Cortex of kidney (tissue), 1 donor: ENCODE measurements at places on chromosomes 3 and 15.

- no peak for DNase-seq
Measured at GRCh38 chr3:11799791-11800190, 46.9 kb downstream of the TAMM41 start.

DNA sequence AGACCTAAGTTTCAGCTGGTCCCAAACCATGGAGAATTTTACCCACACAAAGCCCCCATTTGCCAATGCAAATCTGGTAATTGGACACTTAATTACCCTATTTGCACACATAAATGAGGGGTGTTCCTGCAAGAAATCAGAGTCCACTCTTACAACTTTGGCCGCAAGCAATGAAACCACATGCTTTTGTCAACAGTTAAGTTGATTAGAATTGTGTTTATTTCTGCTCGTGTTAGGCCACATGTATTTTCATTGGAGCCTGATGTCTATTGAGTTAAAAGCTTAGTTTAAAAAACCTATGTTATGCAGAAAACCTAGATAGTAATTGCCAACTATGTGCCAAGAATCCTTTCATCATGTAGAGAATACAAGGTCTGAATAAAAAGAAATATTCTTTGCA, 153.8 kb upstream of the CMC1 start:
- DNase-seq: no peak

DNA sequence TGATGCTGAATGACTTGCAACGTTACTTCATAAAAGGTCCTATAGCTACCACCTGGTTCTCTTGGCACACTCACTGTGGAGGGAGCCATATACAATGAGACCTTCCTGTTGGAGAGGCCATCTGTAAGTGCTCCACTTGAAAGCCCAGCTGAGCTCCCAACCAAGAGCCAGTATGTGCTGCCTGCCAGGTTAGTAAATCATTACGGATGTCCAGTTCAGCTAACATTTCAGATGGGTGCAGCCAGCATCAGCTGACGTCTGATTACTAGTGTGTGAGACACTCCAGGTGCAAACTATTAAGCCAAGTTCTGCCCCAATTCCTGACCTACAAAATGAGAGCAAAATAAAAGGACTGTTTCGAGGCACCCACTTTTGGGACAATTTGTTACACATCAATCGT, 274.4 kb upstream of the ROBO2 start:
- no peak for DNase-seq

GRCh38 chr15:80787316-80787715, 8.1 kb downstream of the CEMIP start:
- no peak for DNase-seq

GRCh38 chr3:50674349-50675178, at the start of gene DOCK3:
Gene DOCK3, plus strand, starts transcription at chr3:50674927. Its CDS starts 337 bp downstream, at chr3:50675264.
- DNase-seq: no peak

DNA sequence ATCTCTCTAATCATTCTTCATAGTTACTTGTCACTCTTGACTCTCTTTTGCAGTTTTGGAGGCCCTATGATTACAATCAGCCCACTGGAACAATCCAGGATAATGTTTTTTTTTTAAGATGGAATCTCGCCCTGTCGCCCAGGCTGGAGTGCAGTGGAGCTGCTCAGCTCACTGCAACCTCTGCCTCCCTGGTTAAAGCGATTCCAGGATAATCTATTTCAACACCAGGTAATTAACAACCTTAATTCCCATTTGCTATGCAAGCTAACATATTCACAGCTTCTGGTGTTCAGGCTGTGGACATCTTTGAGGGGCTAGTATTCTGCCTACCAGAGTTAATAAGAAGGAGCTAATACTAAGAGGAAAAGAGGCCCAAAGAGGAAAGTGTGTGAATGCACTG, 1.1 kb upstream of the BLOC1S6 start:
- DNase-seq: no peak

GRCh38 chr3:42490243-42490642, 12.2 kb upstream of the VIPR1 start:
- DNase-seq: no peak

GRCh38 chr3:53579636-53580035, 85.2 kb downstream of the CACNA1D start:
- DNase-seq: no peak

- no peak for DNase-seq
Measured at GRCh38 chr15:99504071-99504822, 61.5 kb upstream of the MEF2A start.

DNA sequence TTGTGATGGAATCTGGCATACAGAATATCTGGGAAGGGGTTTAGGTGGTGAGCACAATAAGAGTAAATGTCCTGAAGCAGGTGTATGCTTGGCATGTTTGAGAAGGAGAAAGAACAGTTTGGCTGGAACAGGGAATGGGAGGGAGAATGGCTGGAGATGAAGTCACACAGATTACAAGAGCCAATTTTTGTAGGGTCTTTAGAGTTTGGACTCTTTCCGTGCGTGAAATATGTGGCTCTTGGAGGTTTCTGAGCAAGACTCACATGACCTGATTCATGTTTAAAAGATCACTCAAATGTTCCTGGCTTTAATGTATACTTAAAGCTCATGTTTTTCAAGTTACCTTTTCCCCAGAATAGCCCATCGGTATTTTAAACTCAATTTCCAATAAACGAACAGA, 32.8 kb downstream of the SPRED1 start:
- no peak for DNase-seq

DNA sequence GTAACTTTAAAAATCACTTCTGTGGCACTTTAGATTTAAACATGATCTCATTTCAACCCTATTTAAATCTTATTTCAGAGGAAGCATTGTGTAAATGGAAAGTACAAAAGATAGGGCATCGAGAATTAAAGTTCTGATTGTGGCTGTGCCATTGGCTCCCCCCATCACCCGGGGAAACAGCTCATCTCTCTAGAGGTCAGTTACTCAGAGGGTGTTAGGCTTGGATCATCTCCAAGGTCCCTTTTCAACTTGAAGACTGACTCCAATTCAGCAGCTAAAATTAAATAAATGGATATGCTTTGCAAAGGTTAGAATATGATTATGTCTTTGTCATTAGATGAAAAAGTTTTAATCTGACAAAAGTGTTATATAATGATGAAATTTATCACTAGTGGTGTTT, 20.1 kb downstream of the CADM2 start:
- DNase-seq: no peak

DNA sequence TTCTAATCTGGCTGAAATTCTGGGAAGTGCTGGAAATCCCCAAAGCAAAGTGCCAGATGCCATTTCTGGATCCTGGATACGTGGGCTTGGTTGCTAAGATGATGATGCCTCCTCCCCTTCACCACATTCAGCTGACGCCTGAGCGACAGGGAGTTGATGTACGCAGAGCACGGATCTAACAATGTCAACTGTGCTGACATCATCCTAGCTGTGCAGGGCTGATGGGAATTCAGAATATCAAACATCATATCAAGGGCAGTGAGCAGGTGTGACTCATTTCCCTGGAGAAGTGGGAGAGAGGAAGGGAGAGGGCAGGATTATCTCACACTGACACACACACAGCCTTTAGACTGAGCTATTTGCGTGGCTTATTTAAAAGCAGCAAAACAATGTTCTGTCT, 92.6 kb upstream of the ZBTB20 start:
- no peak for DNase-seq

DNA sequence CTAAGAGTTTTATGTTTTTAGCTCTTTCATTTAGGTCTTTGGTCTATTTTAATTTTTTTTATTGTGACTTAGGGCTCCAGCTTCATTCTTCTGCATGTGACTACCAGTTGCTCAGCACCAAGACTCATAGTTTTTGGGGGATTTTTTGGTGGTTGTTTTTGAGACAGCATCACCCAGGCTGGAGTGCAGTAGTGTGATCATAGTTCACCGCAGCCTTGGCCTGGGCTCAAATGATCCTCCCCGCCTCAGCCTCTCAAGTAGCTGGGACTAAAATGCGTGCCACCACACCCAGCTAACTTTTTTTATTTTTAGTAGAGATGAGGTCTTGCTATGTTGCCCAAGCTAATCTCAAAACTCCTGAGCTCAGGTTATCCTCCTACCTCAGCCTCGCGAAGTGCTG, 19.4 kb downstream of the CDV3 start:
- no peak for DNase-seq

- DNase-seq: no peak
Measured at GRCh38 chr3:111913163-111913763, 54.2 kb downstream of the PHLDB2 start.

- no peak for DNase-seq
Measured at GRCh38 chr15:77066971-77067690, 3.8 kb downstream of the TSPAN3 start.

GRCh38 chr3:51123531-51123930, 261.6 kb upstream of the MANF start:
- no peak for DNase-seq

- no peak for DNase-seq
Measured at GRCh38 chr15:94970802-94971201, 739.4 kb downstream of the MCTP2 start.

GRCh38 chr3:177196008-177196455, 1.2 kb downstream of the TBL1XR1 start:
- no peak for DNase-seq

- no peak for DNase-seq
Measured at GRCh38 chr3:47515100-47515499, 1.6 kb upstream of the ELP6 start.

GRCh38 chr3:147538034-147538433, 128.9 kb downstream of the ZIC1 start:
- no peak for DNase-seq

DNA sequence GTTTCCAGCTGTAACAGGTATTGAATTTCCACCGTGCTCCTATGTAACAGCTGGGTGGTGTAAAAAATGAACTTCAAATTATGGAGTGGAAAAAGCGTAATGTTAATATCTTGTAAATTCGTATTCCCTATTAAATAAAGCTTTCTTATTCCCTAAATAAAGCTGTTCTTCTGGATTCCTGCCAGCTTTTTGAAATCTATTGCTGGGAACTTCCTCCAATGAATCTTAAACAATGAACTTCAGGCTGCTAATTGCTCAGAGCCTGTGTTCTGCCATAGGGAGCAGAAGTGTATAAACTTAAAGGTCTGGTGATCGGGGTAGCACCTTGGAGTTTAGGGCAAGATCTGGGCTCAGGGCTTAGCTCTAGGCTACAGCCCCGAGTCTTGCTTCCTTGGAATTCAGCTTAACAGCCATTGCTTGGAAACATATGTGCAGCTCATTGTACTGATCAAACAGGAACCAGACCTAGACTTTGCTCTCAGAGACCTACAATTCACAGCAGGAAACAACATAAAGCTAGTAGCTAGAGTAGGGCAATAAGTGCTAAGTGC, 1.4 kb downstream of the ARL14 start:
- no peak for DNase-seq
